Osteoblast (primary cell): ENCODE measurements at places on chromosomes 13 and 19. TPM values are rescaled to one million over a fixed set of nuclear protein-coding genes. Genes with fewer than 3 reads are reported as not detected.

Gene RASAL3
- total RNA-seq = under 0.01 TPM in 2 replicates

GRCh38 chr13:77513719-77514335, 21.7 kb upstream of the SCEL start:
- H3K27ac ChIP-seq = no peak overlapping the region
- peaks cover 15% of the 10 kb centered on the region for H3K4me1 ChIP-seq
- H3K36me3 ChIP-seq = no peaks in the 10 kb centered on the region
- H3K27me3 ChIP-seq = no peaks in the 10 kb centered on the region
- H3K4me3 ChIP-seq = no peak overlapping the region

DNA sequence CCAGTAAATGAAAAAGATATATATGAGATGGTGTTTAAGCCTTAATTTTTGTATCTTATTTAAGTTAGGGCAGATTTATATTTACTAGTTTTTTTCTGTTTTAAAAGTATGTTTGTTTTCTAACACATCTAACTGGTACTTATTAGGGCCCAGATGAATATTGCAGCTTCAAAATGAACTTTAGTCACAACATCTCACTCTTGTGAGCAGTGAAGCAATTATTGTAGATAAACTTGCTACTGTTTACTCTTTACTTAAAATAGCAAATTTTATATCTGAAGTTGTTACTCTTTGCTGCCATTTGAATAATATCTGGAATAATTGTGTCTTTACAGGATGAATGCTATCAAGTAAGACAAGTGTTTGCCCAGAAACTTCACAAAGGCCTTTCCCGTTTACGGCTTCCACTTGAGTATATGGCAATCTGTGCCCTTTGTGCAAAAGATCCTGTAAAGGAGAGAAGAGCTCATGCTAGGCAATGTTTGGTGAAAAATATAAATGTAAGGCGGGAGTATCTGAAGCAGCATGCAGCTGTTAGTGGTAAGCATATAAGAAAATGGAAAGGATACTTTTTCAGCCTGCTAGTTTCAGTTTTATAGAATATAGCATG, 166.8 kb downstream of the PDS5B start:
- DNase-seq = no peak
- H3K27me3 ChIP-seq = no peaks in the 10 kb centered on the region

Gene ZNF444
- 13.0 and 16.6 TPM in 2 replicates for total RNA-seq

DNA sequence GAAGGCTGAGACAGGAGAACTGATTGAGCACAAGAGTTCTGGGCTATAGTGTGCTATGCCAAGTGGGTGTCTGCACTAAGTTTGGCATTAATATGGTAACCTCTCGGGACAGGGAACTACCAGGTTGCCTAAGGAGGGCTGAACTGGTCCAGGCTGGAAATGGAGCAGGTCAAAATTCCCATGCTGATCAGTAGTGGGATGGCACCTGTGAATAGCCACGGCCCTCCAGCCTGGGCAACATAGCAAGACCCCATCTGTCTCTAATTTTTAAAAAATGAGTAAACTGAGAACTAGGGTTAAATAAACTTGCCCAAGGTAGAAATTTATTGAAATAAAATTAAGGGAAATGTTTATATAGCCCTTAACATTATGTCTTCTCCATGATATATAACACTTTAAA, 17.0 kb upstream of the INTS6 start:
- H3K4me1 ChIP-seq = no peaks in the 10 kb centered on the region
- DNase-seq = no peak
- H3K27me3 ChIP-seq = no peaks in the 10 kb centered on the region
- no peak overlapping the region for H3K27ac ChIP-seq

Gene SPRED3
- 1.8 and 2.2 TPM in 2 replicates for total RNA-seq

- no peaks in the 10 kb centered on the region for H3K36me3 ChIP-seq
- no peak overlapping the region for H3K27ac ChIP-seq
- H3K4me1 ChIP-seq = no peaks in the 10 kb centered on the region
- DNase-seq = no peak
- H3K27me3 ChIP-seq = no peaks in the 10 kb centered on the region
- H3K4me3 ChIP-seq = no peak overlapping the region
Measured at GRCh38 chr19:38537071-38537936, 80.4 kb downstream of the MAP4K1 start.

- peaks cover 22% of the 10 kb centered on the region for H3K4me1 ChIP-seq
- peaks cover 6% of the 10 kb centered on the region for H3K27me3 ChIP-seq
- no peak overlapping the region for H3K27ac ChIP-seq
Measured at GRCh38 chr13:113295776-113296175, 1.3 kb upstream of the LAMP1 start.
